ENCODE measurements at places on chromosomes 6 and 20.
A peak's percentile ranks its signal among the peaks of the same experiment; 100 is the strongest.

GRCh38 chr20:2236256-2236655 is 59.5 kb upstream of the TGM3 start:
- no peak for DNase-seq

GRCh38 chr20:25309395-25310267 is 61.7 kb downstream of the PYGB start:
- no peak for DNase-seq

GRCh38 chr6:154848580-154848979 is 115.4 kb downstream of the SCAF8 start:
- DNase-seq = no peak

- no peak for DNase-seq
Observed at GRCh38 chr20:8526610-8527009, 394.5 kb downstream of the PLCB1 start.

DNA sequence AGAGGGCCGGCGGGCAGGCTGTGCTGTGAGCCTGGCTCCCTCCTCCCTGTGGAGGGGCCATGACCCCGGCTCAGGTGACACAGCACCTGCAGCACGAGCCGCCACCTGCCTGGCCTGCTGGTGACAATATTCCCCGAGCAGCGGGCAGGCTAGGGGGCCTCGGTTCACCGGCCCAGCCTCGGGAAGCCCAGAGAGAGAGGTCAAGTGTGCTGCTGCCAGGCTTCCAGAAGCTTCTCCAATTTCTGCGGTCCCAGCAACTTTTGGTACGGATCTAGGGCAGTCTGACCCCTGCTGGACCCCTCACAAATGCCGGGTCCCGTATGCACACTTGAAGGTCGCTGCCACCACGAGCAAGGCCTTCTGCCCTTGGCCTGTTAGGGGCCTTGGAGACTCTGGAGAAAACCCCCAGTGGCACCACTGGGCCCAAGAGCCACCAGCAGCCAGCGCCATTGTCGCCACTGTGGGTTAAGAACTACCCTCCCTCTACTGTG is 38.6 kb upstream of the NOL4L start:
- DNase-seq = no peak

DNA sequence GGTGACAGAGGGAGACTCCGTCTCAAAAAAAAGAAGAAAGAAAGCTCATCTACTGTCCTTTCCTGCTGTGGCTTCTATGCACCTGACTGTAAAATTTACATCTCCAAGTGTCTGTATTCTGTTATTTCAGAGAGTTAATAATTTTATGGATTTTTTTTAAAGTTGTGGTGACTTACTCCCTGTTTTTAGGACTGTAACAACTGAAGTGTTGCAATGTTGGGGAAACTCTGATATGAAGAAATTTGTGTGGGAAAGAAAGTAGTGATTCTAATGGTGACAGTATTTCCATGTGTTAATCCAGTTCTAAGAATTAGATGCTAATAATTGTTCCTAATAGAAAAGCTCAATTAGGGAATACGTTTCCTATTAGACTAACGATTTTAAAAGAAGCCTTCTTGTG is 27.4 kb downstream of the STX11 start:
- DNase-seq = peak; percentile 35

DNA sequence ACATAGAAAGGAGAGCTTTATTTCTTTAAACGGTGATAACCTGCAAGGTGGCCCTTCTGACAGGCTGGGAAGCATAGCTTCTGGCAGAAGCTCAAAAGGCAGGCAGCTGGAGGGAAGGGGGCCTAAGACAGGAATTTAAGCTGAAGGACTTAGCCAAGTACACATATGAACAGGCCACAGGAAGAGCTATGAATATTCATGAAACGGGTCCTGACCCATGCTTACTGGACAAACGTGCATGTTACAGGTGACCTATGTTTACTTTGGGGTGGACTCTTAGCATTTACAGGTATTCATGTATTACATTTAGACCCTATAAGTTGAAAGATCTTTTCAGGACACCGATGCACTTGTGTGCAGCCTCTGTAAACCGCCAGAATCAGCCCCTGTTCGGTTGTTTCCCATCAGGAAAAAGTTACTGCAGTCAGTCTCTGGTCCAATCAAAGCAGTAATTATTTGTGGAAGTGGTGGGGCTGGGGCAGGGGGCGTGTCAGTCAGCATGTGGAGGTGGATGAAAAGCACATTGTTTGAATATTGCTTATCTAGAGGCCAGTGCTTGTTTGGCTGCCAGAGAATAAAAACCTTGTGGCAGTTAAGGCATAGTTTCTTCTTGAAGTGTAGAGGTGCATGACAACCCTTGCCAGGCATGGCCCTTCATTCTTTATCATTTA is 2.9 kb upstream of the GZF1 start:
- DNase-seq = no peak

DNA sequence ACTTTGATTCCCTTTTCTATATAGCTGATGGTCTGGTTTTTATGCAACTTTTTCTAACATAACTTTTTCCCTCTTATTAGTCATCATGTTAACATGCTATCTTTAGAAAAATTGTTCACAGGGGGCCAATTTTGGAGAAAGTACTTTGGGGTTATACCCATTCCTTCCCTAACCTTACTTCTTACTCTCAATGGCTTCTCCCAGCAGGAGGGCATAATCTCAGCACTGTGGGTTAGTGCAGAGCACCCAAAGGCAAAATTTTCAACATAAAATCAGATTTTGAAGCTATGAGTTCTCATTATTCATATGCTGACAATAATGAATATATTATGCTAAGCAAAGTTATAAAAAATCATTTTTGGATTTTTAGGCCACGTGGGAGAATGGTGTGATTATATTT is 299.2 kb downstream of the SLC35F1 start:
- no peak for DNase-seq

- DNase-seq = no peak
Observed at GRCh38 chr20:54557806-54558590, 82.6 kb downstream of the DOK5 start.

DNA sequence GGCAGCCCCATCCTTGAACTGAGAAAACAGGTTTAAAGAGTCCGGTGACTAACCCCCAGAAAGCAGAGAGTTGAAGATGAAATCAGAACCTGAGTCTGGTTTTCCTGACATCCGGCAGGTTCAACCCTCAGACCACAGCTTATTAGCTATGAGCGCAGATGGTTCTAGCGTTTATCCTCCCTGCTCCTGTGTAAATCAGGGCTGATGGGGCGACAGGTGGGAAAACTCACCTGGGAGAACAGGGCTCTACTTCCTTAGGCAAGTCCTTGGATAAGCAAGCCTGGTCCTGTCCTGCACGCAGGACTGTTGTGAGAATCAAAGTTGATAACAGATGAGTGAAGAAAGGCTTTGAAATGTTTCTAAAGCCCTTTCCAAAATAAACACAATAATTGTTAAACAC is 31.4 kb downstream of the GHRH start:
- DNase-seq = no peak

GRCh38 chr20:46056970-46057855 is 28.2 kb downstream of the SLC12A5 start:
- no peak for DNase-seq

GRCh38 chr6:9422138-9422537 is 986.8 kb upstream of the SLC35B3 start:
- no peak for DNase-seq

DNA sequence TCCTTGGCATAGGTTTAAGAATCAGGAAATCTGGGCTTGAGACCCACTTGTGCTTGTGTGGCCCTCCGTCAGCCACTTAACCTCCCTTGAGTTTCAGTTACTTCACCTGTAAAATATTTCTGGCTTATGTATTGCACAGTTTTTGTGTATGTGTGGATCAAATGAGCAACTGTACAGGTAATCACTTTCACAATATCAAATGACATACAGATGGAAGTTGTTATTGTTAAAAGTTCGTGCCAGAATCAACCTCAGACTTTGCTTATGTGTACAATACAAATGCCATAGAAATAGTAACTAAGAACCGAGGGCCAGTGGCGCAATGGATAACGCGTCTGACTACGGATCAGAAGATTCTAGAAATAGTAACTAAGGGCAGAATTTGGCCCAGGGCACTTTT is 65.6 kb upstream of the KIF13A start:
- DNase-seq = no peak

DNA sequence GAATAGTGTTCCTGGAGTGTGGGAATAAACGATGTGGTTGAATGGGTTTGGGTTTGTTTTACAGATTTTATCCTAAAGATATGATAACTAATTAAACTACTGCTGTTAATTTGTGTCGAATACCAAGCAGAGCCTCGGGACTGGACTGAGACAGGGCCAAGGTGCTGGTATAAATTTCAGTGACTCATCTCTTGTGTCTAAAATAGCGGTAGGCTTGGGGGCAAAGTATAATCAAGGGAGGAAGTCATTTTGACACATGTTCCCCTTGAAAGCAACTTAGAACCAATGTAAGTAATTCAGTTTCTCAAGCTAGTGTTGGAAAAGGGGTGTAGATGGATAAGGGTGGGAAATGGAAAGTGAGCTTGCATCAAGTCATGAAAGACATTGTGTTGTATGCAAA is 108.4 kb downstream of the PLCB4 start:
- no peak for DNase-seq

DNA sequence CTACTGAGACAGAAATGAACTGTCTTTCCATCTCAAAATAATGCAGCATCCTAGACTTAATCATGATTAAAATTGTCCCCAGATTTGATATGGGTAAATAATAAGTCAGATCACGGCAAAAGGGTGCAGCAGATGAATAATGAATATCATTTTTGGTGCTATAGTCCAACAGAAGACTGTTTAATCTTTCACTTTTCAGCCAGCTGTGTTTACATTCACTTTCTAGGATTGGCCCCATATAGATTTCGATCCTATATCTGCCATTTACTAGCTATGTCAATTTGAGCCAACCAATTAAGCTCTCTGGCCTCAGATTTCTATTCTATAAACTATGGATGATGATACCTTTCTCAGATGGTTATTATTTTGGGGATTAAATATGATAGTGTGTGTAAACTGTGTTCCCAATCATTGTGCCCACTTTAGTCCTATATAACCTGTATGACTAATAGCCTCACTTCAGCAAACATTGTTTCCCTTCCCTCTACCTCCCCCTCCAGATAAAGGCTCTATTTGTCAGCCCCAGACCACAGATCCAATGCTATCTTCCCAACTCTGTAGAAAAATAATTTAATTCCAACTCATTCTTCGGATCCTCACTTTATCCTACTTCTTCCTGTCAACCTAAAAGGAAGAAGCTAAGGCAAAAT is 53.6 kb upstream of the NT5E start:
- no peak for DNase-seq

- DNase-seq = no peak
Observed at GRCh38 chr6:138013959-138014358, 93.3 kb downstream of the PERP start.

DNA sequence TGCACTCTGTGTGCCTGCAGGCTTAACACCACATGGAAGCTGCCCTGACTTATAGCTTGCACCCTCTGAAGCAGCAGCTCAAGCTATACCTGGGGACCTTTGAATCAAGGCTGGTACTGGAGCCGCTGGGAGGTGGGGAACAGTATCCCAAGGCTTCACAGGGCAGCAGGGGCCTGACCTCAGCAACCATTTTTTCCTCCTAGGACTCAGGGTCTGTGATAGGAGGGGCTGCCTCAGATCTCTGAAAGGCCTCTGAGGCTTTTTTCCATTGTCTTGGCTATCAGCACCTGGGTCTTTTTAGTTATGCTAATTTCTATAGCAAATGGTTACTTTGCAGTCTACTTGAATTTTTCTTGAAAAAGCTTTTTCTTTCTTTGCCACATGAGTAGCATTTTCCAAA is 80.2 kb upstream of the OPRM1 start:
- DNase-seq = no peak

GRCh38 chr20:50389438-50389807 is 120.8 kb upstream of the PTPN1 start:
- DNase-seq = no peak

DNA sequence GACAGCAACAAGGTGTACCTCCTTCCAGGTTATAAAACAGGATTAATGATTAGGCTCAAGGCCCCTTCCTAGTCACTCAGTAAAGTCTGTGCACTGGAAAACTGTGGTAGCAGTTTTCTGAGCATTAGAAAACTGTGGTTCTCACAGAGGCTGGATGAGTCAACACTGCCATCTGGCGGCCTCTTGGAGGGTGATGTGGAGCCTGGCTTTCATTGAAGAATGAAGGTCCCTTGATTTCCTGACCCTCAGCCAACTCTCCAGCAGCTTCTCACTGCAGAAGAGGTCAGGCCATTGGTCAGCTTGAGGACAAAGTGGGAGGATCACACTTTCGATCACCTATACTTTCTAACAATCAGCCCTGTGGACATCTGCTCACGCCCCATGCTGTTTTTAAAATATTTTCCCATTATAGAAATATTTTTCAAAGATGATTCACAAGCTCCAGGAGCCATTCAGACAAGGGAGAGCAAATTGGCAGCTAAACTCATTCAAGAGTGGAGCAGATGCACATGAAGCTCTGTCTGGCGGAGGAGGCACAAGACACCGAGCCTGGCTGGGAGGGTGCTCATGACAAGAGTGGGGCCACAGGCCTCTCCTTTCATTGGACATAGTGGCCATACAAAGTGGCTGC is 23.2 kb downstream of the PSMB1 start:
- peak; percentile 79 for DNase-seq

All from CD4-positive, alpha-beta T cell (primary cell).